Lower lobe of right lung (tissue), 2 donors: ENCODE measurements at places on chromosomes 2 and 18. TPM values are rescaled to one million over a fixed set of nuclear protein-coding genes. Genes with fewer than 3 reads are reported as not detected.
A peak's percentile ranks its signal among the peaks of the same experiment; 100 is the strongest.

GRCh38 chr18:55844382-55844781 lies 256.4 kb upstream of the TCF4 start:
- H3K4me3 ChIP-seq: no peak overlapping the region
- DNase-seq: no peak
- H3K27ac ChIP-seq: no peak overlapping the region
- H3K36me3 ChIP-seq: no peaks in the 10 kb centered on the region

- DNase-seq: no peak
- no peak overlapping the region for H3K27ac ChIP-seq
- no peak overlapping the region for H3K4me3 ChIP-seq
- H3K4me1 ChIP-seq: no peaks in the 10 kb centered on the region
These were observed 301.5 kb upstream of the MGAT5 start for GRCh38 chr2:133952420-133952819.

DNA sequence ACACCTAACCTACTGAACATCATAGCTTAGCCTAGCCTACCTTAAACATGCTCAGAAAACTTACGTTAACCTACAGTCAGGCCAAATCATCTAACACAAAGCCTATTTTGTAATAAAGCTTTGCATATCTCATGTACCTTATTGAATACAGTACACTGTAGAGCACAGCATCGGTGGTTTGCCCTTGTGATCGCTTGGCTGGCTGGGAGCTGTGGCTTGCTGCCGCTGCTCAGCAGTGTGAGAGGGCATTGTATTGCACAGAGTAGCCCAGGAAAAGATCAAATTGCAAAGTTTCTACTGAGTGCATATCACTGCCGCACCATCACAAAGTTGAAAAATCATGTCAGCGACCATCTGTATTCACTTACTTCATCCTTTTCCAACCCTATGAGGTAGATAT lies 62.3 kb upstream of the NCK2 start:
- H3K27me3 ChIP-seq: peaks cover 4% of the 10 kb centered on the region
- DNase-seq: no peak
- H3K36me3 ChIP-seq: no peaks in the 10 kb centered on the region
- no peak overlapping the region for H3K27ac ChIP-seq

The IL37 gene
- total RNA-seq: not detected

- H3K4me1 ChIP-seq: no peaks in the 10 kb centered on the region
- H3K27ac ChIP-seq: no peak overlapping the region
- no peaks in the 10 kb centered on the region for H3K27me3 ChIP-seq
- H3K4me3 ChIP-seq: no peak overlapping the region
- DNase-seq: no peak
- no peaks in the 10 kb centered on the region for H3K36me3 ChIP-seq
These were observed 59.7 kb downstream of the NPPC start for GRCh38 chr2:231866450-231866849.

GRCh38 chr2:219169930-219170654 lies at the start of gene SLC23A3:
TSS of gene SLC23A3 (minus strand) at chr2:219170029. CDS start at chr2:219169984, 45 bp downstream.
- H3K4me1 ChIP-seq: peaks cover 22% of the 10 kb centered on the region
- H3K36me3 ChIP-seq: peaks cover 34% of the 10 kb centered on the region
- no peak within 1 kb of the TSS for H3K4me3 ChIP-seq

- no peak for DNase-seq
- no peak overlapping the region for H3K27ac ChIP-seq
- no peaks in the 10 kb centered on the region for H3K4me1 ChIP-seq
- H3K27me3 ChIP-seq: no peaks in the 10 kb centered on the region
- no peak overlapping the region for H3K4me3 ChIP-seq
- peaks cover 3% of the 10 kb centered on the region for H3K36me3 ChIP-seq
These were observed 17.6 kb upstream of the KIDINS220 start for GRCh38 chr2:8855010-8855409.

DNA sequence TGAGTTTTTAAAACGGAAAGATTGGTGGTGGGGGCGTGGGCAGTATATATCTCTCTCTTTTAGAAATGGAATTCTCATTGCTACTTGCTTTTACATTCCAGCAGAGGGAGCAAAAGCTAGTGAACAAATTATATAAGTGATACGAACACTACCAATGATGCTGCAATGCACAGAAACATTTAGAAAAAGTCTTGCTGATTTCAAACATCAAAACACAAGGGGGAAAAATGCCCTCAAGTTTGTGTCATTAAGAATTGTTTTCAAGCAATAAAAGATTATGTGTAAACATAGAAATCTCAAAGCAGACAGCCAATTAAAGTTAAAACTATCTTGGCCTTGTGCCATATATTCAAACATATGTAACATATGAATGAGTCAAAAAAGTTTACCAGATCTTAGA lies 296.3 kb upstream of the KCNJ3 start:
- no peak for DNase-seq
- no peak overlapping the region for H3K27ac ChIP-seq
- no peaks in the 10 kb centered on the region for H3K36me3 ChIP-seq
- H3K4me1 ChIP-seq: no peaks in the 10 kb centered on the region

DNA sequence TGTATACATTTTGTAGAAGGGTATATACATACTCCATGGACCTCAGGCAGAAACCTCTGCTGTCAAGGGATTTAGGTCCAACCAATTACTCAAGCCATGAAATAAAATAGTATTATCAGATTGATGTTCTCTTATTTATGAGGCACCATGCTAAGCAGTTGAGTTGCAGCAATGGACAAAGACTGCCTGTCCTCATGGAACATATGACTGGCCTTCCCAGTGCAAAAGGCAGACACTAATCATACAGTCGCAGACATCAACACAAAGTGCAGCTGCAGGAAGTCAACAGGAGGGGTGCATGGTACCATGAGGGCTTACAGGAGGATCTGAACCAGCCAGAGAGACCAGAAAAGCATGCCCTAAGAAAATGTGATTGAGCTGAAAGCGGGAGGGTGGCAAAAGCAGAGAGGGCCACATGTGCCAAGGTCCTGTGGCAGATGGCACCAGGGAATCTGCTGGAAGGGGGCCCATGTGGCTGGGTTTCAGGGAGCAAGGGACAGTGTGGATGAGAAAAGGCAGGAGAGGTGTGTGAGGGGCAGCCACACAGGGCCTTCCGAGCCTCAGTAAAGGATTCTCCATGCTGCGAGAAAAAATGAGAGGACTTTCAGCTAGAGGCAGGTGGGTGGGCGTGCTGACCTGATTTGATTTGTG lies 61.4 kb upstream of the RNF152 start:
- no peaks in the 10 kb centered on the region for H3K4me1 ChIP-seq
- H3K27ac ChIP-seq: no peak overlapping the region
- DNase-seq: no peak
- no peak overlapping the region for H3K4me3 ChIP-seq
- no peaks in the 10 kb centered on the region for H3K36me3 ChIP-seq

The ABCB11 gene
- total RNA-seq: 0.32 TPM

GRCh38 chr2:129827311-129828090 lies 152.0 kb upstream of the RAB6C start:
- no peaks in the 10 kb centered on the region for H3K4me1 ChIP-seq
- DNase-seq: no peak
- H3K36me3 ChIP-seq: no peaks in the 10 kb centered on the region
- H3K27ac ChIP-seq: no peak overlapping the region

DNA sequence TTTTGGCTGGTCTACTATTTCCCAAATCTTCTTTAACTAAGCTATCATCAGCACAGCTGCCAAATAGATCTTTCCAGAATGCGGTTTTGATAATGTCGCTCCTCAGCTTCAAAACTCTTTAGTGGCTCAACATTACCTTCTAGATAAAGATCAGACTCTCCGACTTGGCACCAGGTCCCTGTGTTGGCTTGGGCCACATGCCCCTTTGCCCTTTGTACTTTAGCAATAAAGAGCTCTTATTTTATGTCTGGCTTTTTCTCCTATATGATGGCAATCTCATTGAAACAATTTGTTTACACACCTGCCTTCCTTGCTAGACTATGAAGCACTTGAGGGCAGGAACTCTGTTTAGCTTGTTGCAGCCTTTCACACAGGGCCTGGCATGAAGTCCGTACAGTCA lies 128.9 kb upstream of the GATA6 start:
- peaks cover 2% of the 10 kb centered on the region for H3K27me3 ChIP-seq
- H3K27ac ChIP-seq: no peak overlapping the region
- H3K4me3 ChIP-seq: no peak overlapping the region

GRCh38 chr2:38499548-38500282 lies 103.0 kb downstream of the HNRNPLL start:
- no peak for DNase-seq
- H3K4me1 ChIP-seq: no peaks in the 10 kb centered on the region

DNA sequence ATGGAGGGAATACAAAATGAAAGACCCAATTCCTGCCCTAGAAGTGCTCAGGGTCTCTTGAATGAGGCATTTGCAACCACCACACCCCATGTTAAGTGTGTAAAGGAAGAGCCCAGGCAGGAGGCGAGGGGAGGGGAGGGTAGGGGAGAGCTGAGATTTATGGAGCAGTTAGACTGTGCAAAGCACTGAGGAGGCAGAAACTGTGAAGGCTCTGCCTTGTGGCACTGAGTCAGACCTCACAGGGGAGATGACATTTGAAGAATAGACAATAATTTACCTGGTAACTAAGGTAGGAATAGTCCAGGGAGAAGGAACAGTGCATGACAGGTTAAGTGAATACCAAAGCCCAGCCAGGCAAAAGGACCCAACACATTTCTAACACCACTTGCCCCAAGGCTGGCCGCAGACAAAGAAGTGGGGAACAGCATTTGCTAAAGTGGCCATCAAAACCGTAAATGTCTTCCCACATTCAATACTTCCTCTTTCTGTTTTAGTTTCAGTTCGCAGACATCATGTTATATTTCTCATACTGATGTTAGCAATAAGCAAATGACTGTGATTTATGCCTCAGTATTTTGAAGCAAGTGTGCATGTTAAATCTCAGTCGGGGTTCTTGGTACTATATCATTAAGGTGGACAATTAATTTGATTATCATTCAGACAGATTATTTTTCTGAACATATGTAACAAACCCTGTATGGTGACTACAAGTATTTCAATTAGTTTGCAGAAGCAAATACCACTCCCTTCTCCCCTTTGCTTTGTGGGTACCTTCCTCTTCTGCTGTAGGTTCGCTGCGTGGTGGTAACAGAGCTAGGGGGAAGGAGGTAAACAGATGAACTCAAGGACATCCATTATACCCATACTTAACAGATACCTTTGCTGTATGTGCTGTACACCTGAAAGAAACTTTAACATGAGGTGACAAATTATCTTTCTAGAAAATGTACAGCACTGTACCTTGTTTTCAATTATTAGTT lies 27.5 kb downstream of the CDH20 start:
- no peak overlapping the region for H3K27ac ChIP-seq
- no peak overlapping the region for H3K4me3 ChIP-seq
- H3K27me3 ChIP-seq: no peaks in the 10 kb centered on the region
- no peaks in the 10 kb centered on the region for H3K36me3 ChIP-seq
- no peak for DNase-seq
- H3K4me1 ChIP-seq: no peaks in the 10 kb centered on the region

- H3K36me3 ChIP-seq: no peaks in the 10 kb centered on the region
- no peak overlapping the region for H3K27ac ChIP-seq
- no peak for DNase-seq
- H3K27me3 ChIP-seq: no peaks in the 10 kb centered on the region
These were observed 478.5 kb upstream of the GYPC start for GRCh38 chr2:126177479-126177878.

The PELI1 gene
- 34.1 TPM for total RNA-seq

DNA sequence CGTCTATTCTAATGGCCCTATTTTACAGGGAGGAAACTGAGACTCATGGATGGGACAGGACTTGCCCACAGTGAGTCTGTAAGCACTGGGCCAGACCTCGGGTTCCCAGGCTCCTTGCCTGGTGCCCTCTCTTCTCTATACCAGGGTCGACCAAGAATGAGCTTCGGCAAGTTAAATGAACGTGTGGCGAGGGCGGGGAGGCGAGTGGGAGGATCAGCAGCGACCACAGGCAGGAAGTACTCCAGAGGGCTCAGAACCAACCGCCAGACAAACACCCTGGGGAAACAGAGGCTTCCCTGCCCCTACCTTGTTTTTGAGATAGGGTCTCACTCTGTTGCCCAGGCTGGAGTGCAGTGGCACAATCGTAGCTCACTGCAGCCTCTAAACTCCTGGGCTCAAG lies 177.7 kb upstream of the SMAD2 start:
- no peaks in the 10 kb centered on the region for H3K36me3 ChIP-seq
- H3K4me1 ChIP-seq: peaks cover 5% of the 10 kb centered on the region
- H3K27me3 ChIP-seq: no peaks in the 10 kb centered on the region
- no peak overlapping the region for H3K4me3 ChIP-seq

The SLC9A4 gene
- not detected for total RNA-seq

The TMEM163 gene
- total RNA-seq: 31.9 TPM

- H3K4me3 ChIP-seq: no peak overlapping the region
- H3K27me3 ChIP-seq: no peaks in the 10 kb centered on the region
- H3K36me3 ChIP-seq: no peaks in the 10 kb centered on the region
- no peak overlapping the region for H3K27ac ChIP-seq
These were observed 47.6 kb downstream of the COL5A2 start for GRCh38 chr2:189131991-189132390.

- no peak overlapping the region for H3K4me3 ChIP-seq
- no peaks in the 10 kb centered on the region for H3K36me3 ChIP-seq
- peaks cover 3% of the 10 kb centered on the region for H3K4me1 ChIP-seq
- no peaks in the 10 kb centered on the region for H3K27me3 ChIP-seq
- no peak for DNase-seq
- no peak overlapping the region for H3K27ac ChIP-seq
These were observed 6.4 kb upstream of the SLC8A1 start for GRCh38 chr2:40458271-40458794.

DNA sequence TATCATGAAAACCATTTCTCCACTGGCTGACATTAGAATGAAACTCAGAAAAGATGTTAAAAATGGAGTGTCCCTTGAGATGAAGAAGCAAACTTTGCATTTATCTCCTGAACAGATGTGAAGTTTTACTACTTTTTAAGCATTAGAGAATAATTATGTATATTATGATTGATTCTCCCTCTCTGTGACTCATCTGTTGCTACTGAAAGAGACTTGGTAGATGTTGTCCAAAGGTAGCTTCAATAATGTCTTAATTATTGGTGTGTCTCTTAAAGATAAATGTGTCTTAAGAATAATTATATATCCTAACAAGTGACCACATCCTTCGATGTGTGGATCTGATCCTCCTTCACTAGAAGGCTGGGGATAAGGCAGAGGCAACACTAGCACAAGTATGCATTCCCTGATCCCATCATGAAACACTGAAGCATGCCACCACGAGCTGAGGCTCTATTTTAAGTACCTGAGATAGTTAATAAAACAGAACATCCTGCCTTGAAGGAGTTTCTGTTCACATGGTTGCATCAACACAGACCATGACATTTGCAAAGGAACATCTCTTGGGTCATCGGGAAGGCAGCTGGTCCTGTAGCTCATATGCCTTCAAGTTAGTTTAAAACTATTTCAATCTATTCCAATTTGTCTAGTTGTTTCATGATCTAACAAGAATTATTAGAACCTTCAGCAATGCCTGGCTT lies 15.5 kb downstream of the RND3 start:
- peaks cover 34% of the 10 kb centered on the region for H3K36me3 ChIP-seq
- H3K27me3 ChIP-seq: no peaks in the 10 kb centered on the region
- H3K27ac ChIP-seq: peak overlapping the region; percentile 48
- H3K4me1 ChIP-seq: peaks cover 24% of the 10 kb centered on the region
- H3K4me3 ChIP-seq: no peak overlapping the region

GRCh38 chr18:45448871-45449270 lies 166.4 kb upstream of the SLC14A2 start:
- no peaks in the 10 kb centered on the region for H3K36me3 ChIP-seq
- H3K27me3 ChIP-seq: no peaks in the 10 kb centered on the region
- H3K27ac ChIP-seq: peak overlapping the region; percentile 72

GRCh38 chr18:57113799-57114420 lies 33.0 kb upstream of the BOD1L2 start:
- H3K4me1 ChIP-seq: no peaks in the 10 kb centered on the region
- H3K36me3 ChIP-seq: no peaks in the 10 kb centered on the region
- no peak overlapping the region for H3K27ac ChIP-seq
- no peak for DNase-seq
- H3K27me3 ChIP-seq: no peaks in the 10 kb centered on the region
- no peak overlapping the region for H3K4me3 ChIP-seq

The FBXO48 gene
- 2.3 TPM for total RNA-seq

- peak; percentile 29 for DNase-seq
- no peaks in the 10 kb centered on the region for H3K4me1 ChIP-seq
These were observed 61.4 kb downstream of the FAM168B start for GRCh38 chr2:131031875-131032274.
